ENCODE measurements at places on chromosomes 5 and 9. TPM values are rescaled to one million over a fixed set of nuclear protein-coding genes. Genes with fewer than 3 reads are reported as not detected.

DNA sequence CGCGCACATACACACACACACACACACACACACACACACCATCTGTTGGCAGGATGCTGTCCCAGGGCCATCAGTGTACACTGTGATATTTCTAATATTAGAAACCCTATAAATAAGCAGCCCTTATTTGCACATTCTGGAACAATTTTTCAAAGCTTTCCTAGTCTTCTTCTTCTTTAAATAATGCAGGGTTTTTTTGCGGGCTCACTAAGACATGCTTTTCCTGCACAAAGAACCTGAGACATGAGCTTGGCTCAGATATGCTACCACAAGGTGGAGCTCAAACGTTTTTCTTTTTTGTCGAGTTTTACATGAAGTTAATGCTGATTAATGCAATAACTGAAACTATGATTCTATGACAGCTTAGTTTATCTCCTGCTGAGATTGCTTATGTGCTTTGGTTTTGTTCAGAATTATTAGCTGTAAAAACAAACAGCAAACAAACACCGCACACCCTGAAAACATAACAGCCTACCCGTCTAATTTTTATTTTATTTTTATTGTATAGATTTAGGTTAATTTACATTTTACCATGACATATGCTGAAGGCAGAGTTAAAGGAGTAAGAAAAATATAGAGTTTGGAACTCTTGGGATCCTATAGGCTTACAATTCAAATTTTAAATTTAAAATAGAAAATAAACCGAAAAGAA, 95.8 kb downstream of the ALDH1A1 start:
- no peak for DNase-seq

- DNase-seq = no peak
Measured at GRCh38 chr5:127950707-127951391, 132.7 kb upstream of the SLC12A2 start.

Gene PTGER4
- 13.8 TPM for total RNA-seq

Gene ARID3C
- 0.48 TPM for total RNA-seq

Gene RELL2
- total RNA-seq = 12.6 TPM

All from kidney epithelial cell (primary cell).